ENCODE measurements at places on chromosomes 7 and 10.

GRCh38 chr7:128791121-128791971 is at the start of gene CCDC136:
Gene CCDC136 (plus strand): TSS chr7:128791968. CDS start chr7:128792412, 444 bp downstream.
- peak; percentile 64 for DNase-seq

DNA sequence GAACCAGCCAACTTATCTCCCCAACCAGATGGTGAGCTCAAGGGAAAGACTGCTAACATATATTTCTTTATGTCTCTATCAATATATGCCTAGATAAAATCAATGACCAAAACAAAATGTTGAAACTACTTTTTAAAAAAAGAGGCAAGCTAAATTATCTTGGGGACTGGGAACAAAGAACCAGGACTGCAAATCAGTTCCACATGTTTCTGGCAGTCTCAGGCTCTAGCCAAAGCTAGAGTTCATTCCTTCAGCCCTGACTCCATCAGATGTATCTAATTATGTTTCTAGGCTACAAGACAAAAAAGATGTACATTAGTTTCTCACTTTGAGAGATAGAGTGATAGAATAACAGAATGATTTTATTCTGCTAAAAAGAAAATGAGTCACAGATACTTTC is 1290.3 kb upstream of the SORCS1 start:
- no peak for DNase-seq

DNA sequence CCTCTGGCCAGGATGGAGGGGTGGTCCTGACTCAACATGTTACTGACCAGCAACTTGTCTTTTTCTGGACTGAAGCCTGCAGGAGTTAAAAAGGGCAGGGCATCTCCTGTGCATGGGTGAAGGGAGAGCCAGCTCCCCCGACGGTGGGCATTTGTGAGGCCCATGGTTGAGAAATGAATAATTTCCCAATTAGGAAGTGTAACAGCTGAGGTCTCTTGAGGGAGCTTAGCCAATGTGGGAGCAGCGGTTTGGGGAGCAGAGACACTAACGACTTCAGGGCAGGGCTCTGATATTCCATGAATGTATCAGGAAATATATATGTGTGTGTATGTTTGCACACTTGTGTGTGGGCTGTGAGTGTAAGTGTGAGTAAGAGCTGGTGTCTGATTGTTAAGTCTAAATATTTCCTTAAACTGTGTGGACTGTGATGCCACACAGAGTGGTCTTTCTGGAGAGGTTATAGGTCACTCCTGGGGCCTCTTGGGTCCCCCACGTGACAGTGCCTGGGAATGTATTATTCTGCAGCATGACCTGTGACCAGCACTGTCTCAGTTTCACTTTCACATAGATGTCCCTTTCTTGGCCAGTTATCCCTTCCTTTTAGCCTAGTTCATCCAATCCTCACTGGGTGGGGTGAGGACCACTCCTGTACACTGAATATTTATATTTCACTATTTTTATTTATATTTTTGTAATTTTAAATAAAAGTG is 6.0 kb downstream of the PLAU start:
- no peak for DNase-seq

DNA sequence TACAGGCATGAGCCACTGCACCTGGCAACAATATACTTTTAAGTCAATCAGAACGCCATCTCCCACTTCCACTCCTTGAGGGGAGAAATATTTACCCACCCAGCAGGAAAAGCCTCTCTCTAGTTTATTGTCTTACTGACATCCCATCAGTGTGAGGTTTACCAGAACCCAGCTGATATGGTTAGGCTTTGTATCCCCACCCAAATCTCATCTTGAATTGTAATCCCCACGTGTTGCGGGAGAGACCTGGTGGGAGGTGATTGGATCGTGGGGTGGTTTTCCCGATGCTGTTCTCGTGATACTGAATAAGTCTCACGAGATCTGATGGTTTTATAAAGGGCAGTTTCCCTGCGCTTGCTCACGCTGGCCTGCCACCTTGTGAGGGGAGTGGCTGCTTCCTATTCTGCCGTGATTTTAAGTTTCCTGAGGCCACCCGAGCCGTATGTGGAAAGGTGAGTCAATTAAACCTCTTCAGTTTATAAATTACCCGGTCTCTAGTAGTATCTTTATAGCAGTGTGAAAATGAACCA is 37.5 kb upstream of the TPK1 start:
- DNase-seq = no peak

DNA sequence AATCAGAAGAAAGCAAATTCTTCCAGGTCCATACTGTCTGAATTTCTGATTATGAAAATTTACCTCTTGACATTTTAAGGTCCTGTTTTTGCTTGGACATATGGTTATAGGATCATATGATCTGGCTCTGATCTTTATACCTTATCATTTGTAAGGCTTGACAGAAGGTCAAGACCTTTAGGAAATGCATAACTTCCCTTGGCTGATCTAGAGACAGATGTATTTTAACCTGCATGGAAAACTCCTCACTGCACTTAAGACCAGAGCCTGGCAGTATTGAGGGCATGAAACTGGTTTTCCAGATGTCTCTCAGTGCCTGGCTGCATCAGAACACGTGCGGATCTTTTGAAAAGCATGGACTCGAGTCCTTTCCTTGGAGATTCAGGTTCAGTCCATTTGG is 55.9 kb downstream of the TRRAP start:
- no peak for DNase-seq

DNA sequence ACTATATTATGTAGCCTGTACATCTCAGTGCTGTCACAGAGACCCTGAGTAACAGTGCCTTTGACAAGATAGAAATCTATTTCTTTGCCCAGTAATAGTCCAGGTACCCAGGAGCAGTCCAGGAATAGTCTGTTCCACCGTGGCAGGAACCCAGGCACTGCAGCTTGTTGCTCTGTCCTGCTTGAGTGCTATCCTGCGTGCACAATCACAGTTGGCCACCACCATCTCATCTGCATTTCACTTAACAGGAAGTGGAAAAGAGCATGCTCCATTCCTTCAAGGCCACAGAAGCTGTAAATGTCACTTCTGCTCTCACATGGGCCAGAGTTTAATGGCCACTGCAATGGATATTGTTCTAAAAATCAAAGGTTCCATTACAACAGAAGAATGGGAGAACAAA is 61.5 kb upstream of the PRR15 start:
- no peak for DNase-seq

- no peak for DNase-seq
These were observed 621.3 kb upstream of the DPP6 start for GRCh38 chr7:153430931-153431330.

- DNase-seq = no peak
These were observed 120.0 kb upstream of the EGFR start for GRCh38 chr7:54898659-54899340.

DNA sequence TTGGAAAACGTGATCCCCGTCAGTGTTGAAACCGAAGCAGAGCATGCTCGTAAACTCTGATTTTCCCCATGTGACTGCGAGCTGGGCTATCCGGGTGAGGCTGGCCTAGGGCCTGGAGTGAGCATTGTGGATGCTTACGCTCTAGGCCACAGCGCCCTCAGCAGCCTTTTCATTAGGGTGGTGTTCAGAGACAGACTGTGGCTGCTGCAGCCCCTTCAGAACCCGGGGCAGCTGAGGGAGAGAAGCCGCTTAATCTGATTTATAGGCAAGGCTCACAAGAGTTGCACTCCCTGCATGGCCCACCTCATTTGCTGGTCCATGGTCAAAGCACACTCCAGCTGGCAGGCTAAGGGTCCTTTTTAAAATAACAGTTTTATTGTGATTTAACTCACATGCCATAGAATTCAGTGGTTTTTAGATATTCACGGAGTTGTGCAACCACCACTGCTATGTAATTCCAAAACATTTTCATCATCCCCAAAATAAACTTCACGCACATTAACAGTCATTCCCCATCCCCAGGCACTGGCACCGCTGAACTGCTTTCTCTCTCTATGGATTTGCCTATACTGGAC is 72.5 kb downstream of the SYPL1 start:
- DNase-seq = no peak

DNA sequence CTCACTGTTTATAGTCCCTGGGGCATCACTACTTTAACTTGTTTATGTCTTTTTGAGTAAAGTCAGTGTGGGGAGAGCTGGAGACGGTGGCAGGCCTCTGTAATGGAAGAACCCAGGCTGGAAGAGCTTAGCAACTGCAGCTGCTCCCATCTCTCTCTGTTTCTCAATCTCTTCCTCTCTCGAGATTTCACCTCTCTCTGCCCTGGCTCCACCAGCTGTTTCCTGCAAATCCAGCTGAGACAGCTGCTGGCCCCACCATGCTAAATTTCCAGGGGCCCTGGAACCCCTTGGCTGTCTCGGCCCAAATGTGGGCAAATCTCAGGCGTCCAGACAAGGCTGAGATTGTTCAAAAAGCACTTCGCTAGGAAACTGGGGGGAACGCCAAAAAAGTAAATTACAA is 25.8 kb upstream of the SLF2 start:
- DNase-seq = no peak

DNA sequence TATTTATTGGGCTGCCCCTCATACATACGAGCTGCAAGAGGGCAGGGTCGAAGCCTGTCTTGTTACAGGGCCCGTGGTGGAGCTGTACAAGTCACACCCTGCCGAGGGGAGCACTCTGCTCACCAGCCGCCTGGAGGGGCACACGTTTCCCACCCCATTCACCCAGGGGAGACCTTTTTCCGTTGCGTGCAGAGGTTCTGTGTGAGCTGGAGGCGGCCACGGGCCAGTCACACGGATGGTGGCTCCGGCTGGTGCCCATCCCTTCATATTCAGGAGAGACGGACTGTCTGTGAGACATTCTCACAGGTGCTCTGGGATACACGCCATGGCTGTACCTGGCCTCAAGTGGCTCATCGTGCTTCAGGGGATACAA is 47.9 kb upstream of the FAM20C start:
- no peak for DNase-seq

- DNase-seq = no peak
These were observed 1.0 kb downstream of the POLM start for GRCh38 chr7:44081266-44081748.

DNA sequence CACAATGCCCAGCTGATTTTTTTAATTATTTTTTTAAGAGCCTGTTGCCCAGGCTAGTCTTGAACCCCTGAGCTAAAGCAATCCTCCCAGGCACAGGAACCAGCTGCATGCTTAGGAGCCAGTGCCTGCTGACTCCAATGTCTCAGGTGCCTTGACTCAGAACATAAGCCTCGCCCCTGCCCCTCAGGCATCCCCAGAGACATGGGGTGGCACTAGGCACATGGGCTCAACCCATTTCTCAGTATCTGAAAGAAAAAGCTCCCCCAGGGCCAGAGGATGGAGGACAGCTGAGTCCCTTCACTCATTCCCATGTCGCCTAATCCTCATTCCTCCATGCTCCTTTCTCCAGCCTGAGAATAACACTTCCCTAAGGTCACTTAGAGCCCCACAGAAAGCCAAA is 39.1 kb downstream of the KCNH2 start:
- no peak for DNase-seq

DNA sequence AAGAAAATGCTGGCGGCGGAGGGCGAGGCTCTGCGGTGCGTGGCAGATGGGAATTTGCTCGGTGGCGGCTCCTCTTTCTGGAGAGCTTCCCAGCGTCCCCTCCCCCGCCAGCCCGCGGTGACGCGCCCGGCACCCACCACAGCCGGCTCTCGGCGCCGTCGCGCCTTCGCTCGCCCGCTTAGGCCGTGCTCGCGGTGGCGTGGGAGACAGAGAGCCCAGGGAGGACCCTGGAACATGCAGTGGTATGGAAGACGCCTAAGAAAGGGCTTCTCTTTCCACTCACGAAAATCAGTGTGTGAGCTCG is 576 bp upstream of the CSGALNACT2 start:
- no peak for DNase-seq

DNA sequence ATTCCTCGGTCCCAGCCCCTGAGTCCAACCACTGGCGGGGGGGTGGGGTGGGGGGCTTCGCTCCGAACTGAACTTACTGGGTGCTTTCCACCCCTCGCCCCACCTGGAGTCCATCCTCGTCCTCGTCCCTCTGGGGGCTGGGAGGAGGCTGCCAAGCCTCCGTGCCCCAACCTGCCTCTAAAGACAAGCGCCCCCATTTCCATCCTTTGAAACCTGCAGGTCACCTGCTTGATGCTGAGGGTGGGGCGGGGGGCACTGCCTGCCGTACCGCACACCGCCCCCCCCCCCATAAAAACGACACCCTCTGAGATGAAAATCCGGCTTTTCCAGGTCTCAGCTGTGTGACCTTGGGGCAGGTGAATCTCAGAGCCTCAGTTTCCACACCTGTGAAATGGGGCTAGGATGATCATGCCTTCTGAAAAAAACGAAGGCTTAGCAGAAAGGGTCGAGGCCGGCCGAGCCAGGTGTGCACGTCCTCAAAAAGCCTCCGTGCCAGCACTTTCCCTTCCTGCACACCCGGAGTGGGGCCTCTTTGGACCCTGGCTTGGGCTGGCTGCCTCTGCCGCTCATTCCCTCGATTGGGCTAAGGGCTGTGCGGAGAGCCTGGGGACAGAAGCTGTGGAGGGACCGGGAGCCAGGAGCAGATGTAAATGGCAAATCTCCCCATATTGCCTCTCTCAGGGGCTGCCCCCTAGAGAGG is 967 bp downstream of the ELFN1 start:
- no peak for DNase-seq

DNA sequence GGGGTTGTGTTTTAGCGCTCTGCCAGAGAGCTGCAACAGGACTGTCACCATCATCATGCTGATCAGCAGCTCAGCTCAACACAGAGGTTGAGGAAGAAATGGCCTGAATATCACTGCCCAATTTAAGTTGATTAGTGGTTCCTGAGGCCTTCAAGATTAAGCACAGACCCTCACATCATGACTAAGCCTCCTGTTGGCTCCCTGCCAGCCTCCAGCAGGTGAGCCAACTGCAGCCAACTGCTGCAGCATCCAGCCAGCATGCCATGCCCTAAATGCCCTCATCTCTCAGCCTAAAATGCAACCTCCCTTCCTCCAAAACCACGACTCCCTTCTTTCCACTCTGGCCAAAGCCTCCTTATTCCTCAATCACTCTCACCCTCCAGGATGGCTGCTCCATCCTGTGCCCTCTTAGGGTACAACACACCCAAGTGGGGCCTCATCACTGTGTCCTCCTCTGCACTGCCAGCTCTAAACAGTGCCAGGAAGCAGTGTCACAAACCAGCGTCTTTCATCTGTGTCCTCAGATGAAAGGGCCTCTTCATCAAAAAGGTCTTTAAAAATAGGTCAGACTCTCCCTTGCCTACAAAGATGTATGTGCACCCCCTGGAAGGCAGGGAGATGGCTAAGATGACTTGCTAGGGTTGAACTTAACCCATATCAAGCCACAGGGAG is 259.3 kb downstream of the ZEB1 start:
- DNase-seq = no peak

- no peak for DNase-seq
These were observed 132.2 kb upstream of the FAM20C start for GRCh38 chr7:60017-60675.

DNA sequence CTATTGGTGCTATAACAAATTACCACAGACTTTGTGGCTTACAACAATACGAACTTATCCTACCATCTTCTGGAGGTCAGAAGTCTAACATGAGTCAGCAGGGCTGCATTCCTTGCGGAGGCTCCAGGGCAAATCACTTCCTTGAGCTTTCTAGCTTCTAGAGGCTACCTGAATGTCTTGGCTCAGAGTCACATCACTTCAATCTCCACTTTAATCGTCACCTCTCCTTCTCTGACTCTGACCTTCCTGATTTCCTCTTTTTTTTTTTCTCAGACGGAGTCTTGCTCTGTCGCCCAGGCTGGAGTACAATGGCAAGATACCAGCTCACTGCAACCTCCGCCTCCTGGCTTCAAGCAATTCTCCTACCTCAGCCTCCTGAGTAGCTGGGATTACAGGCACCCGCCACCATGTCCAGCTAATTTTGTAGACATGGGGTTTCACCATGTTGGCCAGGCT is 44.6 kb upstream of the ANAPC16 start:
- no peak for DNase-seq
